Stimulated activated CD8-positive, alpha-beta memory T cell treated with anti-CD3 and anti-CD28 coated beads, Interleukin-2, amount 100 ng/mL, for 48 hours (primary cell): ENCODE measurements at places on chromosomes 2 and 18.

DNA sequence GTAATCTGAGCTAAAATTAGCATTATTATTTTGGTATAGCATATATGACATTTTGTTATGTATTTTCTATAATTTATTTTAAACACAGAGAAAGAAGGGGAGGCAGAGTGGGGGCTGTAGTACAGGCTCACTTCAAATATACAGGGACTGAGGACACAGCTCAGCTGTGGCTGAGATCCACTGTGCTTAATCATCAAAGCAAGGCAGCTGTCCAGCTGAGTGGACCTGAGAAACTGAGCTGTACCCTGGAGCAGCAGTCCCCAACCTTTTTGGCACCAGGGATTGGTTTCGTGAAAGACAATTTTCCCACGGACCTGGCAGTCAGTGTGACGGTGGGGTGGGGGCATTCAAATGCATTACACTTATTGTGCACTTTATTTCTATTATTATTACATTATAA lies 687.2 kb downstream of the RNF144A start:
- DNase-seq: no peak

DNA sequence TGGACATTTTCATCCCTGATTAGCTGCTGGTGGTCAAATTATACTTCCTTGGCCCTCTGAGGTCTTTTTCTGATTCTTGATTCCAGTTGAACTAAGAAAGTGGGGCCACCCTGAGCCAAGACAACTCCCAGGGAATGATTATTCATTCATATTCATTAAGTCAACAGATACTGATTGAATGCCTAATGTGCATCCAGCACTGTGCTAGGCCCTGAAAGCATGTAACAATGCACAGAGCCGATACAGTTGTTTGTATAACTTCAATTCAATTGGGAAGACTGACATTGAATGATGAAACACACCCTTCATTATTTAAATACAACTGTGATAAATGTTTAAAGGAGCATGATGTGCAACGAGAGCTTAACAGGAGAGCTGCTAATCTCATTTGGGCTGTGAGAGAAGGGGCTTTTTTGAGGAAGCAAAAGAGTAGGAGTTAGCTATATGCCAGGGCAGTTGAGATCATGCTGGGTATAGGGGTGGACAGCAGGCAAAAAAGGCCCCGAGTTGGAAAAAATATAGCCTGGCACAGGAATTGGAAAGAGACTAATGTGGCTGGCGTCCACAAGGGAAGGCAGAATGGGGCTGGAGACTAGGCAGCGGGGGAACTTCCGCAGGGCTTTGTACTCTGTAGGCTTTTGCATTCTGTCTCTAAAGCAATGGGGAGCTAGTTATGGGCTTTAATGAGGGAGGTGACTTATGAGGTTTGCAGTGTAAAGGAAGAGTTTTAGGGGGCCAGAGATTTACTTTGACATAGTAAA lies 57.2 kb upstream of the ACVR1 start:
- DNase-seq: no peak

DNA sequence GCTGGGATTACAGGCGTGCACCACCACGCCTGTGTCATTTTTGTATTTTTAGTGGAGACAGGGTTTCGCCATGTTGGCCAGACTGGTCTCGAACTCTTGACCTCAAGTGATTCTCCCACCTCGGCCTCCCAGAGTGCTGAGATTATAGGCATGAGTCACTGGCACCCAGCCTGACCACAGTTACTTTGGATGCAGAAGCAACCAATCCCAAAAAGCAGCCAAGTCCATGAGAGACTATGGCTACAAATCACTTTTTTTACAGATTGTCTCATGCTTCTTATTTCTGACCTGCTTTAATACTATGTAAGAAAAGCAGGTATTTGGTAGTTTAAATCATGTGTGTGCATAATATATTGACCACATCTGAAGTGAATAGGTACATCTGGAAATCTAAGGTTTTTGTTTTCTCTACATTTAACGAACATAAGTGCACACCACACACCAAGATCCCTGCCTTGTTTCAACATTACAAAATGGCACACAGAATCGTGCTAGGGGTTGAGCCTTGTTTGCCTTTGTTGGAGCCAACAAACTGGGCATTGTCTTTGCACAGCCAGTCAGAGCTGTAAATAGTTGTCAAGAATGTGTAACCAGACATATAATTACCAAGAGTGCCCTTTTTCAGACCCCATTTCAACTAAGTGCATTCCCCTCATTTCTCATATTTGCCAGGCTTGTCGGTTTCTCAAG lies 18.3 kb upstream of the MAP4K4 start:
- no peak for DNase-seq

- no peak for DNase-seq
Observed at GRCh38 chr18:39685303-39685902, 2119.8 kb upstream of the CELF4 start.

GRCh38 chr18:54612237-54612636 lies 21.2 kb downstream of the DYNAP start:
- DNase-seq: no peak

GRCh38 chr2:237630216-237631000 lies 3.0 kb downstream of the LRRFIP1 start:
- no peak for DNase-seq

- DNase-seq: no peak
Observed at GRCh38 chr2:12014088-12014960, 267.9 kb downstream of the LPIN1 start.

GRCh38 chr2:1743396-1744150 lies 742 bp downstream of the PXDN start:
- DNase-seq: no peak

DNA sequence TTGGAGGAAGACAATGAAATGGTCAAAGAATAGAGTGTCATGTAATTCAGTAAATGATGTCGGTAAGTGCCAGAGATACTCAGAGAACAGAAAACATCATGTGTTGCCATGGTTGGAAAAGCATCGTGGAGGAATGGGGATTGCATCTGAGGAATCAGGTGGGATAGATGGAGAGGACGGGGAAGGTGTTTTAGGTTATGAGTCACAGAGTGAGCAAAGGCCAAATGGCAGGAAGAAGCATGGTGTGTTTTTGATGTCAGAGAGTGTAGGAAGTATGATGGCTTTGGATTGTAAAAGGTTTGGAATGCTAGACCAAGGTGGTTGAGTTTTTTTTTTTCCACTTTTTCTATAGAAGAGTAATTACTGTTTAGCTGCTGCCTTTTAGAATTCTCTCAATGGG lies 27.5 kb upstream of the CD28 start:
- DNase-seq: no peak

- DNase-seq: no peak
Observed at GRCh38 chr2:5618271-5618670, 73.9 kb upstream of the SOX11 start.

- no peak for DNase-seq
Observed at GRCh38 chr18:40708726-40709125, 1246.3 kb upstream of the PIK3C3 start.

DNA sequence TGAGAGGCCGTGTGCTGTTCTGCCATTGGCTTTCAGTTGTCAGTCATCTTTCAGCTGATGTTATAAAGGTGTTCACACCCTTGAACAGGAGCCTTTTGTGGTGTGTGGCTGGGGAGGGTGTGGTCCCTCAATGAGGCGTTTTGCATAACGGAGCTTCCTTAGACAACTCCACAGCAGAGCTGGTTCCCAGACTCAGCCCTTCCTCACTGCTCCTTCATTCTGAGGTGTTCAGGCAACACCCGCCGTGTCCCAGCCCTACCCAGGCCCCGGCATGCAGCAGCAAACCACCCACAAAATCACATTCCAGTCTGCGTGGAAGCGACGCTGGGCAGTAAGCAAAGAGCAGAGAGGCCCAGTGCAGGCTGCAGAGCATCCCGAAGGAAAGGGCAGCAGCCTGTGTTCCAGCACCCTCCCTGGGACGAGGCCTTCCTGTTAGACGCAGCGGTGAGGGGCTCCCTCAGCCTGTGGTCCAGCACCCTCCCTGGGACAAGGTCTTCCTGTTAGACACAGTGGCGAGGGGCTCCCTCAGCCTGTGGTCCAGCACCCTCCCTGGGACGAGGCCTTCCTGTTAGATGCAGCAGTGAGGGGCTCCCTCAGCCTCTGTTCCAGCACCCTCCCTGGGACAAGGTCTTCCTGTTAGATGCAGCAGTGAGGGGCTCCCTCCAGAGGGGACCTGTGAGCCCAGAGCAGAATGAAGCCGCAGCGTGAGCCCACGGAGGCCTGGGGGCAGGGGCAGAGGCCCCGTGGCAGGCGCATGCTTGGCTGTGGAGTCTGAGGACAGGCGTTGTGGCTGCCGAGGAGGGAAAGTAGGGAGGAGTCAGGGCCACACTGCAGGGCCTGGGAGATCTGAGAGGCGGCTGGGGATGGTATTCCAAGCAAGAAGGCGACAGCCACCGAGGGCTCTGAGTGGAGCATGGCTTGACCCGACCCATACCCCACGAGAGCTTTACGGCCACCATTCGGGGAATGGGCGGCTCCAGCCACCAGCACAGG lies 201.8 kb upstream of the HDAC4 start:
- no peak for DNase-seq

DNA sequence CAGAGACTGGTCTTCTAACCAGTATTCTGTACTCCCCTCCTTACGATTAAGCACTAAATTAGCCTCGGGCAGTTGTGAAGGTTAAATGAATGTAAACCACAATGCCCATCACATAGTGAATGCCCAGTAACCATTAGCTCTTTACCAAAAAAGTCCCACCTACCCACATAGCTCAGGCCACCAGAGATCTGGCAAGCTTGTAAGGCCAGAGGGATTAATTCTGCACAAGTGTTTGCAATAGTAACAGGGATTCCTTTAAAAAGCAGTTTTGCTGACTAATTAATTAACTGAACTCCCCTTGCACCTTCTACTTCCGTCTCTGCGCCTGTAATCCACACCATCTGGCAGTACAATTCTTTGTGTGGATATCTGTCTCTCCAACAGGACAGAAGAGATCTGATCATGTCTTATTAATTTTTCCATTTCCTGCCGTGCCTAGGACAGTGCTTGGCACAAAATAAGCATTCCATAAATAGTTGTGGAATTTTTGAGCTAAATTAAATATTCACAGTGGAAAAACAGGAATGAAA lies 36.2 kb upstream of the IGFBP2 start:
- no peak for DNase-seq

GRCh38 chr2:208565690-208566416 lies 159.3 kb downstream of the PTH2R start:
- no peak for DNase-seq

- no peak for DNase-seq
Observed at GRCh38 chr2:240435948-240436682, 652 bp downstream of the GPC1 start.

GRCh38 chr18:44342946-44343345 lies 337.7 kb upstream of the SETBP1 start:
- no peak for DNase-seq

GRCh38 chr2:221807706-221808105 lies 235.6 kb upstream of the EPHA4 start:
- no peak for DNase-seq

DNA sequence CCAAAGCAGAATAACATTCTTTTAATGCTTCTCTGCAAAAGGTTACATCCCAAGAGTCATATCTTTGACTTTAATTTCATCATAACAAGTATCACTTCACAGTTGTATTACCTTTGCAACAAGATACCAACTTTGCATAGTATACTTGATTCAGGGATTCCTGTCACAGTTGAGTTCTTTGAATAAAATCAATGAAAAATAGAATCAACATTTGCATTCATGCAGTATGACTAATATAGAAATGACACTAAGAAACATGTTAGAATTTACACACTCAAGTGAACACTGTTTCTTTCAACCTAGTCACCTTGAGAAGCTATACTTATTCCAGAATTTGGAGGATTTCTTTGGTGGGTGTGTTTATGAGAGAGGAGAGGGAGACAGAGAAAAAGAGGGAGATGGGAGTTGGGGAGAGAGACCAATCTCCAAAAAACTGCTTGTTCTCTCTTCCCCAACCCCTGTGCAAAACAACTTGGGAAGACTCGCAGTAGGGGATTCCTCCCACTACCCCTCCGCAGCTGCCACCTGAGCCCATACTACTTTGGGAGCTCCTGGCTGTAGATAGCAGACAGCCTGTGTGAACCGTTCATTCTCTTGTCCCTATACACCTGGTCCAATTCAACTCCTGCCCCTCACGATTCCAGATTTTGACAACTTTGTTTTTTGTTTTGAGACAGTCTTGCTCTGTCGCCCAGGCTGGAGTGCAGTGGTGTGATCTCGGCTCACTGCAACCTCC lies 57.7 kb downstream of the PELI1 start:
- no peak for DNase-seq

- DNase-seq: no peak
Observed at GRCh38 chr2:16248571-16249105, 308.3 kb downstream of the MYCN start.

GRCh38 chr2:68516051-68516955 lies 48.9 kb downstream of the APLF start:
- no peak for DNase-seq

DNA sequence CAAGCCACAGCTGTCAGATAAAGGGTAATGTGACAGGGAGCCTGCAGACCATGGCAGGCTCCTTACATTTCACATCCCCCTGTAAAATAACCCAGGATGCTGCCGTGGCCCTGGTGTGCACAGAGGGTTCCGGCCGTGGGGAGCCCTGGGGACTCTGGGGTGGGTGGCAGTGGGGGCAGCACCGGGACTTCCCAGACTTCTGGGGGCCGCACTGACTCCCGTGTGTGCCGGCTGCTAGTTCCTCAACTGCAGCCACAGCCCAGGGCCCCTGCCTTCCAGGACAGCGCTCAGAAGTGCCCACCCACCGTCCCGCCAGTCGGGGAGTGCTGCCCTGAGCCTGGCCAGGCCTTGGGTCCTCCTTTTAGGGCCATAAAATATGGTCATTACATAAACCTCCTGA lies 56.5 kb downstream of the CIB4 start:
- no peak for DNase-seq

GRCh38 chr2:230674966-230675672 lies 37.5 kb upstream of the CAB39 start:
- no peak for DNase-seq
